ENCODE measurements at places on chromosomes 7 and 10.

DNA sequence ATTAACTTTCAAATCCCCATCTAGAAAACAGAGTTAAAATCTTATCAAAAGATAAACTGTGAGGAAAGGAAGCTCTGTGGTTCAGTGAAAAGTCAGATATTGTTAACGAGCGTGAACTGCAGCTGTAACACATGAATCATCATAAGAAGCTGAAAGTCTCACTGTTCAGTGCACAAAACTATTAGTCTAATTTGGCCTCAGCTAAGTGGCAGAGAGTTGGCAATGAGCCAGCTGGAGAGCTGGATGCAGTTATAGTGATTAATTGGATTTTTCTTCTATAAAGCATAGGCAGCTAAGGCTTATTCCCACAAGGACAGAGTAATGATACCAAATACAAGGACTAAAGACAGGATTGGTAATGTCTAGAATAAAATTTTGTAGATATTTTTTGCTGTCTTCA lies 101.1 kb upstream of the ABCB5 start:
- no peak for DNase-seq

DNA sequence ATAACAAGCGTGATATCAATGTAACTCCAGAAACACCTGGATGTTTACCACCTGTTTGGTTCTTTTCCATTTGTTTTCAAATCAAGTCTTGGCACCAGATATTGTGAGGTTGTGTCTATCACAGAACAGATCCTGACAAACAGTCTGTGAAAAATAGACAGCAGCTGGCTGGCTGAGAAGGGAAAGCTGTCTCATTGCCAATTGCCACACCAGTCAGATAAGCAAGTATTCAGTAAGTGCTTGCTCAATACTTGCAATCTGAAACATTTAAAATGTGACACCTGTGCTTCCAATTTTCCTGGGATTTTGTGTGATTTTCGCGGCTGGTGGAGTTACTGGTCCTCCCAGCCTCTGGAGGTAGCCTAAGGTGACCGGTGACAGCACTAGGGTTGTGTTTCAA lies 147.9 kb upstream of the MYO3A start:
- DNase-seq = no peak

GRCh38 chr10:95242581-95243317 lies 48.1 kb downstream of the PDLIM1 start:
- no peak for DNase-seq

DNA sequence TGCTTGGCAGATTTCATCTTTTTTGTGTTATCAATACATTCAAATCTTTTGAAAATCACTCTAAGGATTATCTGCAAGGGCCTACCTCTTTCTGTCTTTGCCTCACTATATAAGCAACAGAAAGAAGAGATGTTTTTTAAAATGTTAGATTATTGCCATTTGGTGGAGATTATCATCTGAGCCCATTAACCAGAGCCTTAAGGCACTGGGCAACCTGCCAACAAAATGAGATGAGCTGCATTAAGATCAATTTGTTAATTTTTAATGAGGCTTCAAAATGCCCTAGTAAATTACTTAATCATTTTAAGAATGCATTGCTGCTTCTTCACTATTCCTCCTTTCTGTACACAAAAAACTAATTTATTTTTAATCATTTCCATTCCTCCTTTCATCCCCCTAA lies 314.1 kb downstream of the SNX13 start:
- no peak for DNase-seq

DNA sequence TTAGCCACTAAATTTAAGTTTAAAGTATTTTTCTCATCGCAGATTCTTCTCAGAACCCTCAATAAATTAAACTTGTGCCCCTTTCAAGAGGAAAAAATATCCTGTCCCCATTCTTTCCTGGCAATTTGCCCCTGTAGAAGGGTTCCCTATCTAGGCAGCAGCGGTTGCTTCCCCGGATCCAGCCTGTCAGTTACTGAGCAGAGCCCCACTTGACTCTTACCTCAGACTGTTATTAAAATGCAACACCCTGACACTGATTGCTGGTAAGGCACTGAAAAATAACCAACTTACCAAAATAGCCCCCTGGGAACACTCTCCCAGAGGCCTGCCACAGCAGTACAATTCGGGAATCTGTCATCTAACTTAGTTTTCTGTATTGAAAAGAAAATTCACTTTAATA lies 13.9 kb downstream of the LMTK2 start:
- DNase-seq = no peak

DNA sequence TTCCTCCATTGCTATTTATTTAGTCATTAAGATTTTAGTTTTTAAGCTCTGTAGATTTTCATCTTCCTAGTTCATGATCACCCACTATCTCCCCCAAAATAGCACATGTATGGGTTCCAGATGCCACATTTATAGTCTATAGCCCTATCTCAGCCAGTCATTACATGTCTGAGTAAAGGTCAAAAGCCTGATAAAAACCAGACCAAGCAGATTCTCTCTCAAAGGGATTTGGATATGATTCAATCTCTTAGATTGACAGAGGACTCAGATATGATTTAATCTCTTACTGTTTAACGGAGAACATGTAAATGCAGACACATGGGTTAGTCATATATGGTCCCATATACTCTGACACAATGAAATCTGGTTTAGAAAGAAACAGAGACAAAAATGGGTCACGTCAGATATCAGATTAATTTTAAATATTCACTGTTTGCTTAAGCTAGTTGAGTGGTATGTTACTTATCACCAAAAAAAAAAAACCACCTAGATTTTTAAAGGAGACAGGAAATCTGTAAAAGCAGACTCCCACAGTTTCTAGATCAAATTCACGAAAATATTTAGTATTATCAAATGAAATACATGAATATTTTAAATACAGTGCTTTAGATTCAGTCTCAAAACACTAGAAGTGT lies 107.0 kb upstream of the LRRN3 start:
- no peak for DNase-seq

GRCh38 chr10:86341361-86341811 lies 25.2 kb downstream of the GRID1 start:
- no peak for DNase-seq

GRCh38 chr7:141231018-141231792 lies 157.3 kb downstream of the TMEM178B start:
- DNase-seq = no peak

GRCh38 chr7:26479581-26479980 lies 187.9 kb downstream of the SNX10 start:
- no peak for DNase-seq

- DNase-seq = peak; percentile 45
These were observed 71.4 kb downstream of the NEURL1 start for GRCh38 chr10:103564776-103565520.

DNA sequence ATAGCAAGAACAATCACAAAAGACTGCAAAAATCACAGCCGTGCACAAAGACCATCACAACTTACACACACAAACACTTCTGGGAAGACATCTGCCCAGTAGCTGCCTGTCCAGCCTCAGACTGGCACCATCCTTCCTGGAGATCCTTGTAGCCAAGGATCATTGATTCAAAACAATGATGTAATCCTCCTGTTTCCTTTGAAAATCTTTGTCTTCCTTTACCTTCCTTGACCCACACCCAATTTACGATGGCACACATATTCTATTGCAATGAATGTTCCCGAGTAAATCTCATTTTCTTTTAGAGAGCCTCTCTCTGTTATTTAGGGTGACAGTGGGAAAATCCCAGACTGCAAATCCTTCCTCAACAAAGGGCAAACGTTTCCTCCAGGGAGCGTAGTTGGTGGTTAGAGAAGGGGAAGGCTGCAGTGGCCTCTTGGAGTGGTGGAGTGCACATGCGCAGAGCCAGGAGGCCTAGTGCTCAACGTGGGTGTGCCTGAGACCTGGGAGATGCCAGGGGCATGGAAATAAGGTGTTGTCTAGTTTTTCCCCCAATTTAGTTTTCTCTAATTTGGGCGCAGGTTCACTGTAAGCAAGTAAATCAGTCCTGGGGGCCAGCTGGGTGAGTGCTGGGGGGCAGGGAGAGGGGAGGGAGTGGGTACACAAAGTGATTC lies 3.1 kb upstream of the INPP5A start:
- no peak for DNase-seq

GRCh38 chr10:71083716-71083975 lies 128.7 kb upstream of the UNC5B start:
- DNase-seq = no peak

- DNase-seq = no peak
These were observed 146.6 kb upstream of the PDE1C start for GRCh38 chr7:32216759-32217158.

DNA sequence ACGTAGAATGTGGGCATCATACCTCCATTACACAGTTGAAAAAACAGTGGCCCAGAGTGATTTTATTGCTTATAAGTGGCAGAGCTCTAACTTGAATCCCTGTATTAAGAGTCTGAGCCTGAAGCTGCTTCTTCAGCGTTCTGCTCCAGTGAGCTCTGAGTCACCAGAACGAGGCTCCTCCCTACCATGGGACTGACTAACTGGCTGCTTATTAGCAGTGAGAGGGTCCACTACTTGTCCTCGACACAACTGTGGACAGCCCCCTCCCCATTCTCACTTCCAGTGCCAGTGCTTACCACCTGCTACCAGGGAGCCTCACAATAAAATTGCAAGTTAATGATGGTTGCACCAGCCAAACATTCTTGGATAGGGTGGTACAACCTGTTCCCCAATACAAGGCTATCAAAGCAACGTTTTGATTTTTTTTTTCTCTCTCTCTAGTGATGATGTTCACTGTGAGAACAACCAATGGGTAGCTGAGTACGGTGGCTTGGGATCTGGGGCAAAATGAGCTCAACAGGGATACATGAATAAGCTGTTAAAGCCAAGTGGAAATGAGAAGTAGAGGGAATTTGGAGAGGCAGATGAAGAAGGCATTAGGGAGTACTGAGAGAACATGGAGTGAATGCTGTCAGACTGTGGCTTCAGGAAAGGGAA lies 2.7 kb upstream of the NRG3 start:
- DNase-seq = no peak

DNA sequence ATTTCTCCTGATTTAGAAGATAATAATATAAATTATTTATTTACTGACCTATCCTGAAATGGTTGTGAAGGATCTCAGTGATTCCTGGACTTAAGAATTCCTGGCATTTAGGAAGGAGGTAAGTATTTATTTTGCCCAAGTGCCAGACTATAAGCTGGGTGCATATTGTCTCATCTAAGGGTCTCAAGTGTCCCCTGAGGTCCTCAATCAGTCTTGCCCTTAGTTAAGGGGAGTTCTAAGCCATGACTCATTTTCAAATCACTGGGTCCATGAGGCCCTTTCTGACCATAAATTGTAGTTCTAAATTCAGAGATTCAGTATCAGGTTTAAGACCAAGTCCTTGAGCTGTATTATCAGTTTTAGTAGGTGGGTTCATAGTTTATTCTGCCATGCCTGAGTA lies 251.6 kb upstream of the MEOX2 start:
- no peak for DNase-seq

DNA sequence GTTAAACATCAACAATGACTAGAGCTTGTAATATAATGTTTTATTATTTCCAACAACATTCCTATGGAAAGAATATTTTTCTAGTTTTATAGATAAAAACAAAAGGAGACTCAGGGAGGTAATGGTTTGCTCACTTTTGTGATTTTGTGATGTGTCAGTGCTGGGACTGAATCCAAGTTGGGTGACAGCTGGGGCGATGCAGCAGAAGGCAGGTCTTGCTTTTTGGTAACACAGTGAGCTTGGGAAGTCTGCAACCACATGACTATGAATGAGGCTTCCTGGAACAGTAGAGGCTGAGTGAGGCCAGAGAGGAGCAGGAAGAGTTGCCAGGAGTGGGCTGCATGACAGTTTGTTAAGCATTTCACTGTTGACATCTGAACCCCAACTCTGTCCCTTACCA lies 4.9 kb upstream of the YKT6 start:
- no peak for DNase-seq

DNA sequence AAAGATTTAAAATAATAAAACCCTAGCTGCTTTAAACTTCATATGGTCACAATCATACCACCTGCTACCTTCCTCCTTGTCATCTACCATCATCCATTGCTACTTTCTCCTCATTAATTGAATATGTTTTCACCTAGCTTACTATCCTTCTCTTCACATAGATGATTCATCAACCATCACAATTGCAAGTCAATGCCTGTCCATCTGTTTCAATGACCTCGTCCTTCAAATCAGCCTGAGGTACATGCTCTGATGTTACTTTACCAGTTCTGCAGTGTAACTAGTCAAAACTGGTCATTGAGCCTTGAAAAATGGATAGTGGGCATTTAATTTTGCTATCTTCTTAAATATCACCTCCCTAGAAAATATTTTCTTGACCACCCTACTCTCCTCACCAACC lies 164.7 kb downstream of the SEMA3E start:
- no peak for DNase-seq

DNA sequence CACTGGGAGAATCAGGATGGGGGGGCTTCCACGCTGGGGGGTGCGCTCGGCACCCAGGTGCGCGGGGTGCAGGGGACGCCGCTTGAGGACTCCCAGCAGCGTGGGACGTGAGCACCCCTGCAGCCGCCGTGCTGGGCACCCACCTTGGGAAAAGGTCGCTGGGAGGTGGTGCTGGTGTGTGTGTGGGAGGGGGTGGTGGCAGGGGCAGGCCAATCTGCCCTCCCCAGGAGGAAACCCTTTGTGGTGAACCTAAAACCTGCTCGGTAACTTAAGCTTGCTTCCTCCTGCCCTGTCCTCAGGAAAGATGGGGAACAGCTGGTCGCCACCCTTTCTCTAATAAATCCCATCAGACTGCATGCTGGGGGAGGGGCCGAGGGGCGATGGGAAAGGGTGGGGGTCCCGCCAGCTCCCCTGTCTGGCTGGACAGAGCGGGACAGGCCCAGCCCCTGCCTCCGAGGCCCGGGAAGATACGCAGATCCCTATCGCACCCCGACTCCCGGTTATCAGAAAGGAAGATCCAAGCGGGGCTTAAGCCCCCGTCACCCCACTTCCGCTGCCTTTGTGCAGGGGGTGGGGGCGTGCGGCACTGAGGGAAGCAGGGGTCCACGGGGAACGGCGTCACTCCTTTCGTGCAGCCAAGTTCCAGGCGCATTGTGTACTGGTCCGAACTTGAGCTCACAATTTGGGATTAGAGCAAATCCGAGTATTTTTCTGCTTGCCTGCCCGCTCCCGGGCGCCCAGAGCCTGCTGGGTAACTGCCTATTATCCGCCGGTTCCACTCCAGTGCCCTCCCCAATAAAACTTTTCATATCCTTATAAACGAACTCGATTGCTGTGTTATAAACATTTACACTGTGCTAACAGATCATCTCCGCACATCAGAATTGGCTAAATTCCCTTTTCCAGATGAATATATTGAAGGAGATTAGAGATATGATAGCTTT lies 64.6 kb downstream of the UNCX start:
- DNase-seq = no peak

GRCh38 chr10:122768389-122768745 lies 68.7 kb upstream of the C10orf120 start:
- no peak for DNase-seq
